ENCODE measurements at places on chromosomes 7 and 10.

DNA sequence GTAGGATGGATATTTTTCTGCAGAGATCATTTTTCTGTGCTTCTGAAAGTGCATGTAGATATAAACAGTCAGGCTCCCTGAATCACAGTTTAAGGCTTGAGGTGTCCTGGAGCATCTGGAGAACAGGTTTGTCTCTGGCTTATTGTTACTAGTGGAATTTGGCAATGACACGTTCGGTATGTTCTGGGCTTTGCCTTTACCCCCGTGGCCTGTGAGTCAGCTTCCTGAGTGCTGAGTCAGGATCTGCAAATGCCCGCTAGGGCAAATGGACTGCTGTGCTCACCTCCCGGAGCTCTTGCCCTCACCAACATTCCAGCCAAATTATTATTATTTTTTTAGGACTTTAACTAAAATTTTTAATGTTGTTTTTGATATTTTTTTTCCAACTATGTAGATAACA, 192.5 kb upstream of the PRSS1 start:
- DNase-seq: peak; percentile 97

- no peak for DNase-seq
These were observed 551 bp downstream of the KCND2 start for GRCh38 chr7:120273476-120273975.

- no peak for DNase-seq
These were observed 271.0 kb upstream of the PODXL start for GRCh38 chr7:131827421-131827820.

DNA sequence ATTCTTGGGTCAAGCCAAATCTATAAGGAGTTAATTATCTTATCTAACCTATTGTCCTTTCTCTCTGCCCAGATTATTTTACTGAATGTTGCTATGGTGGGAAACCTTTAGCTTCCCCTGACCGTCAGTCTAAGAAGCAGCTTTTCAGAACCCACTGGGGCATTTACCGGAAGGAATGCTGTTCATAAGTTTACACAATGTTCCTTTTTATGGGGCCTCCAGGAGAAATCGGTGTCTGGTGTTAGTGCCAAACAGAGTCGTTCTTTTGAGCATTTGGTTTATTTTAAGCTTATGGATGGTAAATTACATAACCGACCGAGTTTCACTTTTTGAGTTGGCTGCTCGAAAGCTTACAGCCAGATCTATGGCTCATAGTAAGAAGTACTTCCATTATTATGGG, 111.9 kb downstream of the CACNB2 start:
- no peak for DNase-seq

GRCh38 chr7:584122-584465, 64.4 kb upstream of the PDGFA start:
- no peak for DNase-seq

DNA sequence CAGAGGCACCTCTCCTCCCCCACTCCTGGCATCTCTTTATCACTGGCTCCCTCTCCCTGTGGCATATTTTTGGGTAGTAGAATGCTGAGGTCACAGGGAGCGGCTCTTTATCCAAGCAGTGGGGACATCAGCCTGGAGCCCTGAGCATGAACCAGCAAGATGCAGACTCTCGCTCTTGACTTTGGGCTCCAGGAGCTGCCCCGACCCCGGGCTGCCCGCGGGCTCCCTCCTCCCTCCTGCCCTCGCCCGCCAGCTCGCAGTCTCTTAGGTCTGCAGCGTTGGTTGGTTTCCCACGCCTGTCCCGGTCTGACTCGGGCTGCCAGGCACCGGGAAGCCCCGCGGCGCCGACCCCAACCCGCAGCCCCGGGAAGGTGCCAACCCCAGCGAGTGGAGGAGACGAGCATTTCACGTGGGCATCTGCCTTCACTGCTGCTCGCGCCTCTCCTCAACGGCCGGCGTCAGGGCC, 1.3 kb downstream of the INSYN2A start:
- no peak for DNase-seq

DNA sequence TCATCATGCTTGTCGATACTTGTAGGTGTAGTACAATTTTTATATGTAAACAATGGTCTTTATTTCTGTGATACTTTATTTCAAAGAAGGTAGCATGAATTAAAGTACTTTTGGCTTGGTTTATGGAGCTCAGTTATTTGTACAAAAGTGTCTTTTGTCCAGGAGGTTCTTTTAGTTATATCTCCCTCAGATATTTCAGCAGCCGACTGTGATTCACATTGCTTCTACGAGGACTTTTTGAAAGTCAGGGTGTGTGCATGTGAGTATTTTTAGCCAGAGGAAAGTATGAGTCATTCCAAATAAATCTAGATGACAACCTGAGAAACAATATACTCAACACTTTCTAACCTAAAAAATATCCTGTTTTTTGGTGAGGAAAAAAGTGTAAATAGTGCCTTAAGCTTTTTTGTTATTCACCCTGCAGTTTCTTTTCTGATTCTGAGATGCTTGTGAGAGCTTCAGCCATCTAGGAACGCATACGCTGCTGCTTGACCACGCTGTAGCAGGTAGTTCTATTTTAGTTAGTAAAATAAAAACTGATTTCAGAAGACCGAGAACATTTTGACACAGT, 595 bp upstream of the SUN1 start:
- peak; percentile 68 for DNase-seq

GRCh38 chr7:2162959-2163358, 69.8 kb downstream of the MAD1L1 start:
- no peak for DNase-seq

- DNase-seq: no peak
These were observed 64.0 kb downstream of the ELFN1 start for GRCh38 chr7:1733908-1734730.

- DNase-seq: no peak
These were observed 295.9 kb downstream of the TFEC start for GRCh38 chr7:115734641-115735040.

- no peak for DNase-seq
These were observed 239.6 kb upstream of the SHH start for GRCh38 chr7:156051884-156052283.

DNA sequence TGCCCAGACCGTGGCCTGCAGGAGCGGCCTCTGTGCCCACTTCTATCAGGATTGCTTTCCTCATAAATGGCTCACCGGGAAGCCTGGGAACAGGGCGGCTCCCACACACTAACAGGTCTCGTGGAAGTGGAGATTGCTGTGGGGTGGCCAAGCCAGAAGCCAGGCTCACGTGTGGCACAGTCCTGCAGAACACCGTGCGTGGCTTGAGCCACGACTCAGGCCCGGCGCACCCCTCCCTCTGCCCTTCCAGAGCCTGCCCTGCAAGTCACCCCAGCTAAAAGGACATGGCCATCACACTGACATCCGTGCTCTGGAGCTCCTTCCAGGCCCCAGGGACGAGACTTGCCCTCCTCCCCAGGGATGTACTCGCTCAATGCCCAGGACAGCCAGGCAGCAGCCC, 7.0 kb downstream of the GPER1 start:
- DNase-seq: no peak

- no peak for DNase-seq
These were observed 13.7 kb downstream of the VIM start for GRCh38 chr10:17241611-17242333.
